B cell (primary cell): ENCODE measurements at places on chromosomes 11 and 22.

- DNase-seq: no peak
Observed at GRCh38 chr22:16721961-16722360, 103.2 kb downstream of the XKR3 start.

DNA sequence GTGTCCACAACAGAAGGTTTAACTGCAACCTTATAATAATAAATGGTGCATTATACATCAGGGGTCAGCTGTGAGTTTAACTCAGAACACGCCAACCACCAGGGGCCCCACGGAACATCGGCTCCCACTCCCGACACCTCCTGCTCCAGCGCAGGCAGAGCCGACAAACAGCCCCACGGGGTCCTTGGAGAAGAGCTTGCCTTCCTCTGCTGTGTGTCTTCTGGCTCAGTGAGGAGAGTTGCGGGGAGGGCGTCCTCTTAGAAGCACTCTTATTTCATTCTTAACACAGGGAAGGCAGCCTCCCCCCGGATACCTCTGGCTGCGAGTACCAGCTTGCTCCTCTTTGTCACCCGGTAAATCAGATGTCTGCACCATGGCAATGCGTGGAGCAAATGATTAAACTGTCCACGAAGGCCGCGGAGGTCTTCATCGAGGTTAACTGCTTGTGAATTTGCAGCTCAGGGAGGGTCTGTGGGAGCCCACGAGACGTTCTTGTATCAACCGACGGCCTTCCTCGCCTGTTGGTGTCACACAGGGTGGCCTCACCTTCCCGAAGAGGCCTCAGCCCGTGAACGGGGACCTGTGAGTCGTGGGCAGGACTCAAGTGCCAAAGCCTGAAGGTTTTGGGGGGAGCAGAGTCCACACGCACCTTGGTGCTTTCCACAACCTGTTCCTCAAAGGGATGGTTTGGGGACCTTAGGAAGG is 464.0 kb downstream of the BRD1 start:
- DNase-seq: no peak

GRCh38 chr11:68956142-68956541 is 24.6 kb downstream of the MRGPRD start:
- DNase-seq: peak; percentile 53

DNA sequence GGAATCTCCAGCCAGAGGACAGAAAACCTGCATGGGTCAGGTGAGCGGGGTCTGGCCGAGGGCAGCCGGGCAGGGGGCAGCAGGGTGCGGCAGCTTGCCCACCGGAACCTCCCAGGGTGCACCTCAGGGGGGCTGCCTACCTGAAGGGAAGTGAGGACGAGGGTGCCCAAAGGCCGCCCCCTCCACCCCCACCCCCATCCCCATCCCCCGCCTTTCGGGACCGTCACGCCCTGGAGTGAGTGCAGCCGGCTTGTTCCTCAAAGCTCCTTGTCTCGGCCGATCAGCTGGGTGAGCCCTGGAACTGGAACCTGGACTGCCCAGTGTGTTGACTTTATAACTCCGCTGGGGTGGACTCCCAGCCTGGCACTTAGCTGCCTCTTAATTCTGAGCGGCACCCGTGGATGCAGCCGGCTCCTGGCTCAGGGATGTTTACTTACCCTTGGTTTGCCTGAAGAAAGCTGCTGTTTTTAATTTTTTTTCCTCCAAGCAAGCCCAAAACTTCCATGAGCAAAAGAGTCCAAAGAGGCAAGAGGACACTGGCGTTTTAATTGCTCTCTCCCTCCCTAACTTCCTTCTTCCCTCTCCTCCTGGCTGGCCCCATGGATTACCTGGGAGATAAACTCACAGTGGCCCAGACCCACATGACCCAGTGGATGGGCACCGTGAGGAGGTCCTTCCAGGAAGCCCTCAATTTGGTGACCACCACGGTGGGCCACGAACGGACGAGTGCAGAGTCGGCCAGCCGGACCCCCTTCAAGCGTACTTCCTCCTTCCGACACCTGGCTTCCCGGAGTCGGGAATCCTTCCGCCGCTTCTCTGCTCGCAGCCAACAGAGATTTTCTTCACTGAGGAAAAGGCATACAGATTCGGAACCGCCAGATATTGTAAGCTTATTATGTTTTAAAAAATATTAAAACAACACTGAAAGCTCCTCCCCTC is 87.8 kb upstream of the CRYBB3 start:
- no peak for DNase-seq

DNA sequence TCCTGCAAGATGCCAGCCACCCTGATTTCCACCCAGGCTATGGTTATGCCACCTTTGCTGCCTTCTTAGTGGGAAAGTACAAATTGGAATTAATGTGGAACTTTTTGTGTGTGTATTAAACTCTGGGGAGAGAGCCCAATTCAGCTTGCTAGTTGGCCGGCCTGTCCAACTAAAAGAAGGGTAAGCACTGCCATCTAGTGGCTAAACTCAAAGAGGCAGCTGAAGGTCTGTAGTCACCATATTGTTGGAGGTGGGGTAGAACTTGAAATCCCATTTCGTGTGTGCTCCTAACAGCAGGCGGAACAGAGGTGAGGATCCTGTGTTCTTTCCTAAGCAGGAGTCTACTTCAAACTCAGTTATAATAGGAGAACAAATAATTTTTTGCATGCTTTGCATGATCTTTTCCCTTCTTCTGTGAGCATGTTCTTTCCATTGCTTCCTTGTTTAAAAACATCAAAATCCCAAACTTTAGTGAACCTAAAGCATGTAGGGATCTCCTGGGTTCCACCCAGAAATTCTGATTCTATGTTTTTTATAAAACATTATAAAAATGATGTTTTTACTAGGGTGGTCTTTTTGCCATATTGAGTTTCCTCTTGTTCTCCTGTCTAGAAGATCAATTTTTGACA is 138.8 kb upstream of the SORL1-AS1 start:
- DNase-seq: peak; percentile 86

DNA sequence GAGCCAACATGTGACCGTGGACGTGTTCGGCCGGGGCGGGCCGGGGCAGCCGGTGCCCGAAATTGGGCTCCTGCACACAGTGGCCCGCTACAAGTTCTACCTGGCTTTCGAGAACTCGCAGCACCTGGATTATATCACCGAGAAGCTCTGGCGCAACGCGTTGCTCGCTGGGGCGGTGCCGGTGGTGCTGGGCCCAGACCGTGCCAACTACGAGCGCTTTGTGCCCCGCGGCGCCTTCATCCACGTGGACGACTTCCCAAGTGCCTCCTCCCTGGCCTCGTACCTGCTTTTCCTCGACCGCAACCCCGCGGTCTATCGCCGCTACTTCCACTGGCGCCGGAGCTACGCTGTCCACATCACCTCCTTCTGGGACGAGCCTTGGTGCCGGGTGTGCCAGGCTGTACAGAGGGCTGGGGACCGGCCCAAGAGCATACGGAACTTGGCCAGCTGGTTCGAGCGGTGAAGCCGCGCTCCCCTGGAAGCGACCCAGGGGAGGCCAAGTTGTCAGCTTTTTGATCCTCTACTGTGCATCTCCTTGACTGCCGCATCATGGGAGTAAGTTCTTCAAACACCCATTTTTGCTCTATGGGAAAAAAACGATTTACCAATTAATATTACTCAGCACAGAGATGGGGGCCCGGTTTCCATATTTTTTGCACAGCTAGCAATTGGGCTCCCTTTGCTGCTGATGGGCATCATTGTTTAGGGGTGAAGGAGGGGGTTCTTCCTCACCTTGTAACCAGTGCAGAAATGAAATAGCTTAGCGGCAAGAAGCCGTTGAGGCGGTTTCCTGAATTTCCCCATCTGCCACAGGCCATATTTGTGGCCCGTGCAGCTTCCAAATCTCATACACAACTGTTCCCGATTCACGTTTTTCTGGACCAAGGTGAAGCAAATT is 1.8 kb downstream of the FUT4 start:
- peak; percentile 15 for DNase-seq

- no peak for DNase-seq
Observed at GRCh38 chr11:67649634-67650510, 658 bp downstream of the ACY3 start.

- no peak for DNase-seq
Observed at GRCh38 chr11:118216621-118217481, 8.0 kb downstream of the JAML start.

GRCh38 chr22:27638329-27639233 is 163.0 kb downstream of the MN1 start:
- DNase-seq: no peak

DNA sequence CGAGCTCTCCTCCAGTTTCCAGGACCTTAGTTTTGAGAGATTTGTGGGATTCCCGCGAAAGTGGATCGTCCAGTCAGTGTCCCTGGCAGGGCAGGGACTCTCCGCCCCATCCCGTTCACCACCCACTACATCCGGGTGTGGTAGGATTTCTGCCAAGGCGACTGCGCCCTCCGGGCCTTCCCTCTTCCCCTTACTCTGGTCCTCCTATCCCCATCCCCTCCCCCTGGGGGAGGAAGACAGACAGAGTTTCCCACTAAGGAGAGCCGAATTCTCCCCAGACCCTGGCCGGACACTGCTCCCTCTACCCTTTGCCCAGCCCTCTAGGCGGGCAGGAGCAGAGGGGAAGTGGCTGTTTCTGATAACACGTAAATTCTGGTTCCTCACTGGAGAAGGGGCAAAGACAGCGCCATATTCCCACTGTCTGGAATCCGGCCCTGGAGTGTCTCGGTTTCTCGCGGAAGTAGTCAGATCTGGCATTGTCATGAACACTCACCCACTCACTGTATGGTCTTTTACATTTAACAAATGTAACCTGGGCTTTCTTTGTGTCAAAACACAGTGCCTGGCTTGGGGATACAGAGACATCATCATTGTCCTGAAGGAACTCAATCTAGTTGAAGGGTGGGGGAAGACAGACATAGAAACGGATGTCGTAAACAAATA is 1.1 kb upstream of the NECTIN1 start:
- DNase-seq: peak; percentile 36

DNA sequence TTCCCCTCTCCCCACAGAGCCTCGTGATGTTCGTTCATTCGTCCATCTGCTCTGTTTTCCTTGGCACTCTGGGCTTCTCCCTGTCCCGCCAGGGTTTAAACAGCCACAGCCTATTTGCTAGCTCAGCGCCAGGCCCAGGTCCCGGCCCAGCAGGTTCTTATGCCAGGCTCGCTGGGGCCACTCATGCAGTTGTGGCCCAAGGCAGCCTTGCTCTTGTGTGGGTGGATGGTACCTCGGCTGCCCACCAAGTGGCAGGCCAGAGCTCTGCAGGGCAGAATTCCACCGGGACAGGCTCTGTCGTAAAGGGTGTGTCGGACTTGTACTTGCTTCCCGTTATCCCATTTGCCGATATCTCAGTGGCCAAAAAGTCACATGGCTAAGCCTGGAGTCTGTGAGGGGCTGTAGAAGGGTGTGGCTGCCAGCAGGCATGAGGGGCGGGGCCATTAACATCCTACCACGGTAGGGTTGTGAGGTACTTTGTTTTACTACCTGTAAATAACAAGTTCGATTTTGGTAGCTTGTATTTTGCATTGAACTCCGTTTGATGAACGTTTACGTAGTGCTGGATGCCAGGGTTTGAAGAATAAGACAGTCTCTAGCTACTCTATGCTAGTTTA is 7.9 kb downstream of the FAM118A start:
- no peak for DNase-seq

- DNase-seq: no peak
Observed at GRCh38 chr11:35563484-35564244, 38.2 kb upstream of the PAMR1 start.

- DNase-seq: peak; percentile 68
Observed at GRCh38 chr11:65553301-65554001, 4.7 kb downstream of the LTBP3 start.

- no peak for DNase-seq
Observed at GRCh38 chr11:30107899-30108298, 91.1 kb upstream of the KCNA4 start.

DNA sequence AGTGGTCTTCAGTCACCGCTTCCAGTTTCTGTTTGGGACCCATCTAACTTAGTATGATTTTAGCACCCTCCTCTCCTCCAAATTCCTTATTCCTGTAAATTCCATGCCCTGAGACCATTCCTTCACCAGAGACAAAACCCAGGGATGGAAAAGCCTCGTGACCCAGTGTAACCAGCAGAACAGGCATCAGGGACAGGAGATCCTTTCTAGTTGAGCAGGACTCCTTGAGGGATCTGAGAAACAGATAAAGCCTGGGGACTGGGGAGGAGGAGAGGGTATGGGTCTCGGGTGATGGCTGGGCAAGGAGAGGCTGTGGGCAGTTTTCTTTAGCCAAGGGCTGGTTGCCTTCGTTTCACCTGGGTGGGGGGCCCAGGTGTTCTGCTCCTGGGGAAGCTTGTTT is 40.9 kb downstream of the TEAD1 start:
- DNase-seq: no peak

GRCh38 chr11:130819625-130820024 is 96.7 kb downstream of the SNX19 start:
- no peak for DNase-seq

DNA sequence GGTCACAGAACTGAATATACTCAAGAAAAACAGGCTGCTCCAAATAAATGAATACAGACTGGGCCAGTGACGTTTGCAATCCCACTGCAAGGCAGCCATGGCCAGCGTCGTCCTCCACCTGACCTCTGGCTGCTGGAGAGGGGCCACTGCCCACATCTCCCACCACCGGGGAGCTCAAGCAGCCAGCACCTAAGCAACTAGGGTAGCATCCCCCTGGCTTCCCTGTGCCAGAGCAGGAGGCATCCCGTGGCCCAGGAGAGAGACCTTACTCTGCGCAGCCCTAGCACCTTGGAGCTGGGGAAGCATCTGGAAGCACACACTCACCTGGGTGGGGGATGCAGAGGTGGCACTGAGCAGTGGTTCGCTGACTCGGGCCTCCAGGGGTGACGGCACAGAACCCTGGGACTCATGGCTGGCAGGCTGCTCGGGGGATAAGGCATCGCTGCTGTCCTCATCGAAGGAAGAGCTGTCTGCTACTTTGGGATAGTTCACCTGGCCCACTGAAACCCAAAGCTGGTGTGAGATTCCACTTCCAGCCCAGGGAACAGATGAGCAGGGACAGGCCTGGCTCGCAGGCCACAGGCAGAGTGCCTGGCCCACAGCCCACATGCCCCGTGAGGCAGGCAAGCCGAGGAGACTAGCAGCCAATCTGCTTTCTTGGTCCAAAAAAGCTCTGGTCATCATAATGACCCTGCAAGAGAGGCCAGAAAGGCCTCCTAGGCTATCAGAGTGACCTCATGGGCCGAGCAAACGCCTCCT is 53.7 kb downstream of the SGSM3 start:
- no peak for DNase-seq

GRCh38 chr11:110850846-110851245 is 138.6 kb upstream of the ARHGAP20 start:
- no peak for DNase-seq

GRCh38 chr11:65169164-65169641 is 830 bp upstream of the SPDYC start:
- peak; percentile 35 for DNase-seq

- DNase-seq: no peak
Observed at GRCh38 chr22:26648011-26648497, 9.3 kb upstream of the MIAT start.

DNA sequence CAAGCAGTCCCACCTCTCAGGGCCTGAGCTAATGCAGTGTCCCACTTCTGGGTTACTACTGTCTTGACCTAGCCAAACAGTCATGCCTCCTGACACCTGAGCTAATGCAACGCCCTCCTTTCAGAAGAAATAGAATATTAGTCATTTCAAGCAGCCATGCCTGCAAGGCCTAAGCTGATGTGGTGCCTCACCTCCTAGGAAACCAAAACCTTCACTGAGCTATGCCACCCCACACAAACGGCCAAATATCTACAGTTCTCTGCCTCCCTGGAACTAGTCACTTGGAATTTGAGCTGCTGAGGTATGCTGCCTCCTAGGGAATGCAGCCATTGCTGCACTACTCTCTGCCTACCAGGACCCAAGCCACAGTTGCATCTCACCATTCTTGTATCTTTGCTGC is 8.3 kb upstream of the MS4A6E start:
- DNase-seq: no peak

GRCh38 chr11:36702330-36703054 is 104.5 kb upstream of the RAG2 start:
- DNase-seq: peak; percentile 53

- DNase-seq: no peak
Observed at GRCh38 chr11:35088676-35089075, 50.3 kb upstream of the CD44 start.
